ENCODE measurements at places on chromosomes 3 and 15.
A peak's percentile ranks its signal among the peaks of the same experiment; 100 is the strongest.

GRCh38 chr3:3610581-3611298 lies 188.5 kb upstream of the LRRN1 start:
- DNase-seq, result no peak

GRCh38 chr15:47796830-47797229 lies 79.5 kb downstream of the SEMA6D start:
- DNase-seq, result no peak

- DNase-seq, result no peak
Observed at GRCh38 chr3:178036451-178037144, 499.6 kb upstream of the KCNMB2 start.

- DNase-seq, result no peak
Observed at GRCh38 chr3:68515237-68515636, 417.1 kb downstream of the TAFA4 start.

DNA sequence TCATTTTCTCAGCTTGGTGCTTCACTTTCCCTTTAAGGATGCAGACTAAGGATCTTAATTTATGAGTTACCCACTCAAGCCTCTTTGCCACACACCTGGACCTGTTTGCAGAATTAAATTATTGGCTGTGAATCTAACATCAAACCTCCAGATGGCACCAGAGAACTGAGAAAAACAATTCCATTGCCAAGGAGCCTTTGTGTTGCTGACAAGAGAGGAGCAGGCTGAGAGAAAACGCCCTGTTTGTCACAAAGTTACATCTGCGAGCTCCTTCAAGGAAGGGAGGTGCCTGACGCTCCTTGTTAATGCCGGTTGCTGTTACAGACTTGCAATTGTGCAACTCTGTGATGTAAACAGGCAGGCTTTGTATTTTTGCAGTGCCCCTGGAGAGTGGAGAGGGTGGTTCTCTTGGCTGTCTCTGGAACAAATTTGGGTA lies 36.3 kb upstream of the TMC3 start:
- peak; percentile 97 for DNase-seq

DNA sequence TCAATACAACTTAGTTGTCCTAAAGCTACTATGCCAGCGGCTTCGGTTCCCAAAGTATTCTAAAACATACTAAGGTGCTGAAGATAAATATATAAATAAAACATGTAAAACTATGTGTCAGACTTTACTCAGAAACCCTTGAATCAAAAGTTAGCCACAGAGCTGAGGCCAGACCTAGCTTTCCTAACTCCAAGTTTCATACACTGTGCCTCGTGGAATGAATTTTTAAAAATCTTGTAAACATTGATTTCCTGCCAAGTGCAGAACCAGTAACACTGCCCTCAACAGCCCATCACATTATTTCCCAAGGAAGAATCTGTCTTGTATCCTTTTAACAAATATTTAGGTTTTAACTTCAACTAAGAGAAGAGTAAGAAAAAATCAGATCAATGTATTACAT lies 36.4 kb downstream of the TAMM41 start:
- DNase-seq, result no peak

- DNase-seq, result peak; percentile 15
Observed at GRCh38 chr3:60579734-60580133, 671.5 kb downstream of the FHIT start.

DNA sequence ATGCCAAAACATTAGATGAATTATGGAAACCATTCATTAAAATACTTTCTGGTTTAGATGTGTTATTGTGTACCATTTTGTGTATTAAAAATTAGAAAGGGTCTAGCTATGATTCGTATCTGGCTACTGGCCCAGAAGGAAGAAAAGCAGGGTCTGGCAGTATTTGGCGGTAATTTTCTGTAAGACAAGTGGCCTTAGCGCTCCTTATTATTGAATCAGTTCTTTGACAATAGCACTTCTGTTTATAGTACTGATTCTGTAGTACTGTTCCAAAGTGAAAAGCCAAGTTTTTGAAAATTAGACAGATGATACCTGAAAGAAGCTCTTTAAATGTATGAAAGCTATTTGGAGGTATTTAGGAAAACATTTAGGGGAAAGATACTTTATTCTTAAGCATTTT lies 10.2 kb downstream of the GLCE start:
- no peak for DNase-seq

DNA sequence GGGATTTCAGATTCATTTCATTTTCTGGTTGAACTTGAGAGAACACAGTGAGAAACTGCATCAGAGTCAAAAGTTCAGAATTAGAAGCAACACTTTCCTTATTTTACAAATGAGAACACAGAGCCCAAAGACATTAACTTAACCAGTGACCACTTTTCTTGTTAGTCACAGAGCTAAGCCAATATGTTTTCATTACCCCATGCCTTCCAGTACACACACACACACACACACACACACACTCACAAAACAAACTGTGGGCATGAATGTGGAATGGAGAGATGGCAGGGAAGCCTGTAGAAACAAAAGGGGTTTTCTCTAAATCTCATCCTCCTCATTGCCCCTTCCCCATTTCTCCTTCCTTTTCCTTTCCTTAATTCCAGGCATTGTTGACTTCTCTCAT lies 267.4 kb upstream of the GADL1 start:
- DNase-seq, result no peak

- no peak for DNase-seq
Observed at GRCh38 chr3:16104156-16104555, 70.3 kb upstream of the GALNT15 start.

- no peak for DNase-seq
Observed at GRCh38 chr3:133227813-133228212, 172.0 kb upstream of the BFSP2 start.

GRCh38 chr3:100399341-100400071 lies 1.4 kb downstream of the TOMM70 start:
- DNase-seq, result no peak

- no peak for DNase-seq
Observed at GRCh38 chr15:33378866-33379480, 68.2 kb downstream of the RYR3 start.

DNA sequence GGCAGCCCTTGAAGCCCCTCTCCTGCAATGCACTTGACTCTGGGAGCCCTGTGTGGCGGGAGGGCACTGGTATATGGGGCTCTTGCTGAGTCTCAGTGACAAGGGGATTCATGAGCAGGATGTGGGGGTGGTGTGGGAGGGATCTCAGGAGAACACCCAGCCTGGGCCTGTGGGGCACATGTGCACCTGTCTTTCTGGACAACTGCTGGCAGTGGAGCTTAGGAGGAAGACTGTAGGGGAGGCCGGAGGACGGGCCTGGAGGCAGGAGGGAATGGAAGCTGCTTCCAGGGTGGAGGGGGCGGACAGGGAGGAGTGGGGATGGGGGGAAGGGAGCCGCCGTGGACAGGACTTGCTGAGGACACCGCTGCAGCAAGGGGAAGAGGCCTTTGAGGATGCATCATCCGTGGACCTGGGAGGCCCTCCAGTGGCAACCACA lies 10.8 kb upstream of the SNRPA1 start:
- no peak for DNase-seq

- no peak for DNase-seq
Observed at GRCh38 chr3:194572143-194572789, 61.0 kb downstream of the TMEM44 start.

DNA sequence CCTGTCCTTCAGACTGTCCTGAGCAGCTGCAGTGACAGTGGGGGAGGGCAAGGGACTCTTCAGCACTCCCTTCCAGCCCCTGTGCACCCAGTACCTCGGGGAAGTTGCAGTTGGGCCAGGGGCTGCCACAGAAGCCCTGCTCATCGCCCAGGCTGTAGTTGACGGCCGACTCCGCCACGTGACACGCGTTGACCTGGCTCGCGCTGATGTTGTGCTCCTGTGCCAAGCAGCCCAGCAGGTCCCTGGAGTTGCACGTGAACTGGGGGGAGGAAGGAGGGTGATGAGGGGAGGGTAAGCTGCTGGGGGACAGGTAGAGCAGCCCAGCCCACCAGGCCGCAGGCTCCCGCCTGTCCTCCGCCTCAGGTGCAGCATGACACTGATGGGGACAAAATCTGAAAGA lies 101.2 kb downstream of the SEC22A start:
- DNase-seq, result no peak

GRCh38 chr3:46948830-46949671 lies 27.5 kb downstream of the CCDC12 start:
- no peak for DNase-seq

- DNase-seq, result no peak
Observed at GRCh38 chr15:92001307-92001706, 147.8 kb downstream of the SLCO3A1 start.

- DNase-seq, result no peak
Observed at GRCh38 chr3:160869825-160870224, 113.8 kb downstream of the PPM1L start.

- DNase-seq, result no peak
Observed at GRCh38 chr3:124676236-124676635, 54.0 kb upstream of the UMPS start.

- no peak for DNase-seq
Observed at GRCh38 chr3:145089337-145089736, 1071.6 kb downstream of the PLOD2 start.

GRCh38 chr3:43326891-43327581 lies 40.7 kb downstream of the SNRK start:
- peak; percentile 3 for DNase-seq

- no peak for DNase-seq
Observed at GRCh38 chr3:148439254-148439822, 258.4 kb upstream of the AGTR1 start.

- DNase-seq, result no peak
Observed at GRCh38 chr3:22959593-22959992, 243.5 kb upstream of the UBE2E2 start.

GRCh38 chr3:11120091-11120805 lies 34.0 kb upstream of the HRH1 start:
- DNase-seq, result no peak

GRCh38 chr15:63083044-63083443 lies 38.6 kb upstream of the LACTB start:
- DNase-seq, result no peak

DNA sequence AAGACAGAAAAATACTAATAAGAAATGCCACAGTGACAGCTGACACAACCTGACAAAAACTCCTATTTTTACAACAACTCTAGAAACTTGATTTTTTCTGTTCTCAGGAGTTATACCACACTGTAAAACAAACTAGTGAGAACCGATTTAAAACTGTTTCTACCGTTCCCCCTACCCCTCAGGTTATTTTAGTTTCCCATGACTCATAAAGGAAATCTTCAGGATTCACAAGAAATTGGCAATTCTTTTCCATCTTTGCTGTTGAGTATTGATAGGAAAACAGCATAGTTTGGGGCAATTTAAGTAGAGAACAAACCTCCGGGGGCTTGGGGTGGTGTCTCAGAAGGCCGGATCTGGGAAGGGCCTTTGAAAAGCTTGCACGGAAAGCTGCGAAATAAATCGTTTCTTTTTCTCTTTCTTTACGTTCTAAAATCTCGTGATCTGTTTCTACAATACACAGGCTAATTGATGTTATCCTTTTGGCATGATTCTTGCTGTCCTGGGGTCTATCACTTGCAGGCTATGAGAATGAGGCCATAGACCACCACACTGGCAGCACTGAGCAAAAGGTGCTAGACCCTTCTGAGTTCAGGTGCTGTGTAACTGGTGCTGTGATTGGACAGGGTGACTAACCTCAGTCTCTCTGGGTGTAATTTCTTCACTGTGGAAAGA lies 89.3 kb downstream of the LPP start:
- DNase-seq, result no peak

GRCh38 chr3:61936344-61936937 lies 375.1 kb downstream of the PTPRG start:
- DNase-seq, result no peak

GRCh38 chr3:161498259-161498921 lies 1.8 kb downstream of the OTOL1 start:
- DNase-seq, result no peak

GRCh38 chr3:106699122-106699521 lies 678.1 kb upstream of the CCDC54 start:
- peak; percentile 43 for DNase-seq

GRCh38 chr3:21902956-21903355 lies 151.9 kb upstream of the ZNF385D start:
- no peak for DNase-seq

GRCh38 chr3:150519026-150519425 lies 27.3 kb downstream of the SERP1 start:
- DNase-seq, result no peak

DNA sequence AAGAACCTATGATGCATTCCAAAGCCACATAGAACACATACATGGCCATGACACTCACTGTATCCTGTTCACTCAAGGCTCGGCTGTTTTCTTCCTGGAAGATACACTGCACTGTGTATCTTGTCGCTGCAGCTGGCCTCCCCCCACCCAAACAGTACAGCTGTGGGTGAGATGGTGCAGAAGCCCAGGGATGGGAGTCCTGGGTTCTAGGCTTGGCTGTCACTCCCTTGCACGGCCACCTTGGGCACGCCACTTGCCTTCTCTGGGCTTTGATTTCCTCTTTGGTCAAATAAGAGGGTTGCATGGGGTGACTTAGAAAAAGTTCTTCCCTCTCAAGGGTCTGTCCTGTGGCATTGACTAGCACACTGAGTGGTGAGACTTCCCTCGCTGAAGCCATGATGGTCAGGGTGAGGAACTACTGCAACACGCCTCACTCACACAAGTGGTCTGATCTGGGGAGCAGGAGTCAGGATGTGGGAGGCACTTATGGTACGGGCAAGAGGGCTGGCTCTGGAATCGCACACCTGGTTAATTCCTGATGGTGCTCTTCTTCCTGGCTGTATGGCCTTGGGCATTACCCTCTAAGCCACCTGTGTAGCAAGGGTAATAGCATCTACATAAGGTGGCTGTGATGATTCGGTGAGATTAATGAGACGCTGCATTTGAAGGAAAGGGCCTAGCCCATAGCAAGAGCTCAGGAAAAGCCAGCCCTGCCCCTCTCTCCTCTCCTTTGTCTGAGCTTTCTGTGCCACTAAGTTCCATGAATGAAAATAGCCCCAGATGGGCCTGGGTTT lies 44.0 kb downstream of the ANP32A start:
- no peak for DNase-seq

DNA sequence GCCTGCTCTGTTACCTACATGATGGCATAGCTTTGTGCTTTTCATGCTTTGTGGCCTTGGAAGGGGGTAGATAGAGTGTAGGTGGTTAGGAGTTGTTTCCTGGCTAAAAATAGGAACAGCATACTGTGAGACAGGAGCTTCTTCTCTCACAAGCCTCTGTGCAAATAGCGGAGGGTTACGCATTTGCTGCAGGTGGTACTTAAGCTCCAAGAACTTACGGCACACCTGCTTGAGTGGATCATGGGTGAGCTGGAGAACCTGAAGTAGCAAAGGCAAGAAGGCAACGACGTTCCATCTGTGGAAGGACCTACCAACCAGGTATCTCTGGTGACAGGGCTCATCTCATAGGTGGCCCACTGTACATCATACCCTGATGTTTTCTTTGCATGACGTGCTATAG lies 66.0 kb downstream of the ST6GAL1 start:
- DNase-seq, result no peak

GRCh38 chr15:44729408-44730127 lies 6.8 kb upstream of the TRIM69 start:
- no peak for DNase-seq

- no peak for DNase-seq
Observed at GRCh38 chr3:56302417-56302816, 165.8 kb downstream of the ERC2 start.

Data from brain (organoid and tissue), 16 donors.